Stimulated activated memory B cell treated with anti-CD40 and anti-IgM and Interleukin-4, amounts not matched to agents 10 μg/mL and 1 μg/mL and 100 μg/mL, for 72 hours (primary cell): ENCODE measurements at places on chromosomes 11 and 22.

GRCh38 chr11:1853376-1854131 lies 670 bp downstream of the LSP1 start:
- peak overlapping the region; percentile 99 for H3K27ac ChIP-seq
- peaks cover 17% of the 10 kb centered on the region for H3K36me3 ChIP-seq

DNA sequence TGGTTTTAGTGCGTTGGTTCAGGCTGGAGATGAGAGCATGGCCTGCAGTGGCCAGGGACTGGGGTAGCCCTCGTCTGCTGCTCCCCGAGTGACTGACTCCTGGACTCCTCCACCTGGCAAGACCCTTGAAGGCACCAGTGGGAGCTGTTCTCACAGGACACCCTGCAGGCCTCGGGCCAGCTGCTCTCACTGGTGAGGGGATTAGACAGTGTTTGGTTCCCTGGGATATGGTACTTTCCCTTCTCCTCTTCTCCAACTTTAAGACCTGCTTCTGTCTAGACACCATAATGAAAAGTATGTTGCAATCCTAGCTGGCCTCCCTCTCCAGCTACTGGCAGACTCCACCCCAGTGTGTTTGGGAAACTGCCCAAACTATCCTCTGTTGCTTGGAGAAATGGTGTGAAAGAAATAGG lies 168.8 kb upstream of the CADM1 start:
- peaks cover 15% of the 10 kb centered on the region for H3K27me3 ChIP-seq
- H3K4me3 ChIP-seq = no peak overlapping the region
- H3K4me1 ChIP-seq = no peaks in the 10 kb centered on the region

- no peaks in the 10 kb centered on the region for H3K27me3 ChIP-seq
- ATAC-seq = no peak
- H3K4me3 ChIP-seq = peak overlapping the region; percentile 93
Measured at GRCh38 chr11:113876798-113877669, 1.7 kb upstream of the USP28 start.

DNA sequence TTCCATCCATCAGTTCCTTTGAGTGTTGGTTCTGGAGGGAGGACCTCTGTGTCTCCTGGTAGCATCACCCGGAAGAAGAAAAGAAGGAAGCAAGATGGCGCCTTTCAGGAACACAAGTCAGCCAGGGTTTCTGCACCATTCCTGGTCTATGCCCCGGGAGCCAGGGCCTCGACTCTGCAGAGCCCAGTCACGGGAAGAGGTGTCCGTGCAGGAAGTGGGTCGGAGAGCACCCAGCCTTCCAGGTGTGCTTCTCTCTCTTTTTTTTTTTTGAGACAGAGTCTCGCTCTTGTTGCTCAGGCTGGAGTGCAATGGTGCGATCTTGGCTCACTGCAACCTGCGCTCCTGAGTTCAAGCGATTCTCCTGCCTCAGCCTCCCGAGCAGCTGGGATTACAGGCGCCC lies 21.2 kb downstream of the MRPL21 start:
- H3K4me1 ChIP-seq = no peaks in the 10 kb centered on the region
- peaks cover 18% of the 10 kb centered on the region for H3K36me3 ChIP-seq
- H3K27ac ChIP-seq = no peak overlapping the region
